SW 1271 (cell line): ENCODE measurements at places on chromosomes 2 and 18.

DNA sequence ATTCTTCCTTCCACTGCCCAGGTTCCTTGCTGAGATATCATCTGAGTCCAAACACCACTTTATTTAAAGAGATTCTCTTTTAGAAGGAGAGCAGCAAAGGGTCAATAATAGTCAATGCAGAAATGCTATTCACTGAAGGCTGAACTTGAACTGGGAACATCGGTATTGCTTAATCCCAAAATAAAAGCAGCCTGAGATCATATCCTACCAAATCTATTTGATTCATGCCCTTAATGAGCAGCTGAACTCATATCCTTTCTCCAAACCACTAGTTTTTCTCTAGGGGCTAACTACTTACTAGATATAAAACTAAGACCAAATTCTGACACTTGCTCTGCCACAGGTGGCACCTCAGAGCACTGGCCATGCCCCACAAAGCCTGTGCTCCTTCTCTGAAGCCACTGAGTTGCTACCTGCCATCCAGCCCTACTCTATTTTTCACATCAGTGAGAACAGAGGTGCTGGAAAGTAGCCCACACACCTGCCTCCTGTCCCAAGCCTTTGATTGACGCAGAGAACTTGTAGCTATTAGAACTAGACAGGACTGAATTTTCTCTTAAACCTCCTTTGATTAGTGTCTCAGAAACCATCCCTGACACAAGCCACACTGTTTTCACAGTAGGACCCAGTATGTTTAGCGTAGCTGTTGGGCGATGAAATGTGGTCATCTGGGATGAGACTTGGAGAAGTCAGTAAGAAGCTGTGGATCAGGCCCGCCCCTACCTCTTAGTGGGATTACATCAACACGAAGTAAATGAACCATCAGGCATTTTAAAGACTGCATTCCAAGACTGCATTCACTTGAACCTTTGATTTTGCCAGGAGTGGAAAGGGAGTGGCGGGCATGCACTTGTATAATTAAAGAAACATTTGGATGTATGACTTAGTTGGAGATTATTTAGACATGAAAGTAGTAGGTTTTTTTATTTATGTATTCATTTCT lies 124.3 kb downstream of the RBMS1 start:
- DNase-seq = no peak

- DNase-seq = no peak
Observed at GRCh38 chr18:48889115-48889941, 61.4 kb downstream of the SMAD7 start.

GRCh38 chr2:168748461-168748860 lies 54.0 kb upstream of the NOSTRIN start:
- no peak for DNase-seq

DNA sequence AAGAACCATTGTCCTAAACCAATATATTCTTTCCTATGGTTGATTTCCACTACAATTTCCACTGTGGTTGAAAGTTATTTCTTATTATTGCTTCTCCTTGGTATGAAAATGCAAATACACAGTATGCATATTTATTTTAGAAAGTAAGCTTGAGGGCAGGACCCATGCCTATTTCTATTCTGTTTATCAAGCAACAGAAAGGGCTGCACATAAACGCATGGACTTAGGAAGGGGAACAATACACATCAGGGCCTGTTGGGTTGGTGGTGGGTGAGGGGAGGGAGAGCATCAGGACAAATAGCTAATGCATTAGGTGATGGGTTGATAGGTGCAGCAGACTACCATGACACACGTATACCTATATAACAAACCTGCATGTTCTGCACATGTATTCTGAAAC lies 20.7 kb downstream of the SLC4A3 start:
- no peak for DNase-seq
